Bronchus fibroblast of lung (primary cell): ENCODE measurements at places on chromosomes 2 and 18. TPM values are rescaled to one million over a fixed set of nuclear protein-coding genes. Genes with fewer than 3 reads are reported as not detected.

ATP6V1B1 gene
- total RNA-seq = 1.0 and 4.4 TPM in 2 replicates

CAPN13 gene
- not detected in 2 replicates for total RNA-seq

CGREF1 gene
- total RNA-seq = 1.5 and 2.2 TPM in 2 replicates

LRATD1 gene
- total RNA-seq = 1.0 and 1.3 TPM in 2 replicates

ANKRD53 gene
- total RNA-seq = 2.0 and 2.2 TPM in 2 replicates

TAF1B gene
- total RNA-seq = 5.4 and 10.3 TPM in 2 replicates

LYG1 gene
- 0.45 TPM in 1 of 2 replicates, not detected in the other for total RNA-seq

COBLL1 gene
- 0.67 and 0.74 TPM in 2 replicates for total RNA-seq

RAPH1 gene
- 3.6 and 6.2 TPM in 2 replicates for total RNA-seq

HJURP gene
- 39.4 and 40.5 TPM in 2 replicates for total RNA-seq

FLACC1 gene
- not detected in 2 replicates for total RNA-seq

CPLX4 gene
- total RNA-seq = not detected in 2 replicates

ZC3H15 gene
- 31.7 and 52.8 TPM in 2 replicates for total RNA-seq

ALK gene
- not detected in 2 replicates for total RNA-seq

MBP gene
- 3.2 and 3.4 TPM in 2 replicates for total RNA-seq

CSRNP3 gene
- total RNA-seq = 1.7 and 2.5 TPM in 2 replicates

CCT7 gene
- total RNA-seq = 421 and 493 TPM in 2 replicates

EPAS1 gene
- total RNA-seq = 13.2 and 23.0 TPM in 2 replicates

SOCS6 gene
- total RNA-seq = 10.4 and 14.1 TPM in 2 replicates

GRHL1 gene
- total RNA-seq = 0.50 and 0.74 TPM in 2 replicates

PROC gene
- total RNA-seq = not detected in 2 replicates

GREB1 gene
- total RNA-seq = 0.17 and 0.30 TPM in 2 replicates

CUL3 gene
- 31.2 and 41.0 TPM in 2 replicates for total RNA-seq
